Right kidney (tissue), 9 donors: ENCODE measurements at places on chromosomes 16 and 17.

DNA sequence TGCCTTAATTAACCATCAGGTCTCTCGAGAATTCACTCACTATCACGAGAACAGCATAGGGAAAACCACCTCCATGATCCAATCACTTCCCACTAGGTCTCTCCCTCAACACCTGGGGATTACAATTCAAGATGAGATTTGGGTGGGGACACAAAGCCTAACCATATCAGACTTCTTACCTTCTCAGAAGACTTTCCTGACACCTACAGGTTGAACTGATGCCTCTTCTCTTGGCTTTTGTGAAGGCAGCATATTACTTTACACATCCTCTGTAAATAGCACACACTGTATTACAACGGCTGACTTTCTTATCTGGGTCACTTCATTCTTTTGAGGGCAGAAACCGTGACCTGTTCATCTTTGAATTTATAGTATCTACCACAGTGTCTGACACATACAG lies 23.6 kb downstream of the BMERB1 start:
- no peak for DNase-seq

GRCh38 chr17:1767358-1767757 lies 5.5 kb downstream of the SERPINF1 start:
- no peak for DNase-seq

DNA sequence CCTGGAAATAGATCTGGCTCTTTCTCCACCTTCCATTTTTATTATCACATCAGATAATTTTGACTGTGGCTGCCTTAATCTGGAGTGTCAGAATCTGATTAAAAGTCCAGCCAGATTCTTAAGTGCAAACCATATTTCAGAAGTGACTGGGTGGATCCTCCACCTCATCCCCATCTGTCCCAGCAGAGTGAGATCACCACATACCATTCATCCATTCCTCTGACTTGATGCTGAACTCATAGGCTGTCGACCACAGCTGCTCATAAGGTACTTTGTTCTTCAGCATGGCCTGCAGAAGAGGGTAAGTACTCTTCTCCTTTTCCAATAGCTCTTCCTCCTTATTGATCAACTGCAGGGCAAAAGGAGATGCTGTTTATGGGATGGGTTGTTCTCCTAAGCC lies 53.5 kb downstream of the DNAH3 start:
- no peak for DNase-seq

DNA sequence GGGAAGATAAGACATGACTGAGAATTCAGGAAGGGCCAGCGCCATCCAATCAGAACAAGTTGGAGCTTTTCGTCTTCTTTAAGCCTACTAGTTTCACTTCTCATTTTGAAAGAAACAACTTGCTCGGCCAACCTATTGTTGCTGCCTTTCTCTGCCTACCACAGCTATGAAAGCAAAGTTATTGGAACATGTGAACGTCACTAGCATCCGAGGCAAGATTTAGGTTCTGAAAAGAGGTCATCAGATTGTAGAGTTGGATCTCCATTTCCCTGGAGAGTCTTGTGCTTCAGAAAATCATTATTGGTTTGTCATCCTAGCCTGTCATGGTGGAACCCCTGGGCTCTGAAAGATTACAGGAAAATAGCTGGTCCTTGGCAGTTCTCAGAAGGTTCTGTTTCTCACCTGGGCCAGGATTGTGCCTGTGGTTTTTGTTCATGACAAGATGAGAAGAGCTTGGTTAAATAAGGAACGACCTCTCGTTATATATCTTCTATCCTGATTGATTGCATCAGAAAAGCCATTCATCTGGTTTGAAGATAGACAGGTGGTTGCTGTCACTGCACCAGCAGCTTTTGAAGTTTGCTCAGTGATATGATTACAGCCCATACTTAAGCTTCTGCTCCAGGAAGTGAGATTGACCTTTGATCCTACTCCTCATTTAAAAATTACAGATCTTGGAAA lies 25.3 kb downstream of the CDH13 start:
- DNase-seq, result no peak

DNA sequence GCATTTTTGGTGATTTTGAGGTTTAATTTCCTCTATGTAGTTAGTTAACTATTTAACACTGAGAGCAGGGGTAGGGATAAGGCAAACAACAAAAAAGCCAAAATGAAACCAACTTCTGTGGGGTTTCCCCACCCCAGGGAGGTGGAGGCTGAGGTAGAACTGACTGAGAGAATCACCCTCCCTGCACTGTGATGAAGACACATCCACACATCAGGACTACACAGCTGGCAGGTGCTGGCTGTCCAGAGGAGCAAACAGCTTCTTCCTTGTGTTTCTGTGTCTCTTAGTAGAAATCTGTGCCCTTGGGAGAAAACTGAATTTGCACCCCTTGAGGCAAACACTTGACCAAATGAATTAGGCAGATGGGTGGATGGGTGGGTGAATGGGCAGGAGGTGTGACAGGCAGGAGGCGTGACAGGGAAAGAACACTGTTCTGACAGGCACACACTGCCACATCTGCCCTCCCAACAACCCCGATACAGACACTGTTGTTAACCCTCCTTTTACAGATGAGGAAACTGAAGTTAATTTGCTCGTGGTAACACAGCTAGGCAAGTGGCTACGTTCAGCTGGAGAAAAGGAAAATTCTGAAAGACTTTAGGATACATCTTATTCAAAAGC lies 62.9 kb upstream of the AMZ2 start:
- DNase-seq, result no peak

GRCh38 chr17:74703311-74703710 lies 9.4 kb downstream of the CD300LF start:
- DNase-seq, result no peak

- no peak for DNase-seq
Observed at GRCh38 chr16:785563-786535, 2.3 kb downstream of the RPUSD1 start.

DNA sequence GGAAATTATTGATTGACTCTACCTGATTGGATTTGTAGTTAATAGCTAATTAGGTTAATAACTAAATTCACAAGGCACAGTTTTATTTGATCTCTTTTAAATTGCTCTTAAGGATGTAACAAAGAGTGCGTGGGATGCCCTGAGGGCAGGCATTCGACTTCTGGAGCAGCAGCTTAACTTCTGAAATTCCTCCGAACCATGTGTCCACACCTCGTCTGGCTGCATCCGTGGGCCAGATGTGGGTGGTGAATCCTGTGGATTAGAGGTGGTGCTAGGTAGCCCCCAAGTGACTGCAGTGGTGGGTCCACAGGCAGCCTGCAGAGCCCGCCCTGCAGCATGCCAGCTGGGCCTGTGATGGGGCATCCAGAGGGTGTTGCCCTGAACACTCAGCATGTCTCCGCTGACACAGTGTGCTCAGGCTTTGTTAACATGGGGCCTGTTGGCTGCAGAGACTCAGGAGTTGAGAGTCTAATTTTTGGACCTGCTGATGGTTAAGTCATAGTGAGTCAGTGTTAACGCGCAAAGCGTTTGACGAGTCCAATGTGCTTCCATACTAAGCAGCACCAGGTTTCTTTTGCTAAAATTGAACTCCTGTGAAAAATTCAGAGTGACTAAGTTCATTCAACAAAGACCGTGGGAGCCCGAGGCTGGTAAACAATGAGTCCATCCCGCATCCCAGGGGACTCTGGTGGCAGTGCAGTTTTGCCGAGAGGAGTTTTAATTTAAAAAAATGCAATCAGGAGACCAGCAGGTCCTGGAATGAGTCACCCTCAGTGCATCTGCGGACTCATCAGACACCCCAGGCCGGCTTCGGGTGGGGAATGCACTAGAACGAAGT lies 3.8 kb upstream of the NPB start:
- no peak for DNase-seq

DNA sequence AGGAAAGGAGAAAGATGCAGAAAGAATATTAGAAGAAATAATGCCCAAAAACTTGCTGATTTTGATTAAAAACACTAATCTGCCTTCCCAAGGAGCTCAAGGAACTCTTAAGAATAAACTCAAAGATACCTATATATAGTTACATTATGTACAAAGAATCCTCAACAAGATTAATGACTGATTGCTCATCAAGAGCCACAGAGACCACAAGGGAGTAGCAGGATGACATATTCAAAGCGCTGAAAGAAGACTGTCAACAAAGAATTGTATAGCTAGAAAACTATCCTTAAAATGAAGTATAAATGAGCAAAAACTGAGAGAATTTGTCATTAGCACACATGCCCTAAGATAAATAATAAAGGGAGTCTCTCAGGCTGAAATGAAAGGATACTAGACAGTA lies 6.2 kb downstream of the LPCAT2 start:
- DNase-seq, result no peak

GRCh38 chr17:83002118-83002805 lies 77.1 kb upstream of the METRNL start:
- no peak for DNase-seq

- DNase-seq, result no peak
Observed at GRCh38 chr17:42586514-42587230, 9.1 kb upstream of the PSMC3IP start.

DNA sequence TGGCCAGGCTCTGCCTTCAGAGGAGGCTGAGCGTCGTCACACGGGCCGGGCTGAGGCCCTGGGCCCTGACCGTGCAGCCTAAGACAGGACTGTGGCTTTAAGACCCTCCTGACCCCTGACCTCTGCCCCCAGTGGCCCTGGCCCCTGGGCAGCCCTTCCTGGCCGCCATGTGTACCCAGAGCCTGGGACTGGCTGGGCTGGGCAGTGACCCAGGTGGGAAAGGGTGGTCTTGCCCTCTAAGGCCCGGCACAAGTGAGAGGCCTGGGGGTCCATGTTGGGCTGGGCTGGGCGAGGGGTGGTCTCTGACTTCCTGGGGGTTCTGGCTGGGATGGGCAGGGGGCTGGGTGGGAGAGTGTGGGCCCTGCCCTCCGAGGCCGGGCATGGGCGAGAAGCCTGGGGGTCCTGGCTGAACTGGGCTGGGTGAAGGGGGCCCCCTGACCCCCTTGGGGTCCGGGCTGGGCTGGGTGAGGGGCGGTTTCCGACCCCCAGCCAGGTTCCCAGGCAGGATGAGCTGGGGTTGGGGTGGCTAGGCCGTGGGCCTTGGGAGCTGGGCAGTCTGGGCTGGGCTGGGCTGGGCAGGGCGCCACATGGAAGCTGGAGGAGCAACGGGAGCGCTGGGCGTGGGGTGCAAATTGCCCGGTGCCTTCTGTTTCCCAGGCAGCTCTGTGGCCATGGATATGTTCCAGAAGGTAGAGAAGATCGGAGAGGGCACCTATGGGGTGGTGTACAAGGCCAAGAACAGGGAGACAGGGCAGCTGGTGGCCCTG lies at the start of gene CDK3:
Gene CDK3 (plus strand): TSS at position 101 of the 767 bp plus-strand sequence. CDS start 571 bp downstream, at position 672.
- no peak for DNase-seq

GRCh38 chr16:74846714-74847113 lies 72.1 kb upstream of the FA2H start:
- no peak for DNase-seq

DNA sequence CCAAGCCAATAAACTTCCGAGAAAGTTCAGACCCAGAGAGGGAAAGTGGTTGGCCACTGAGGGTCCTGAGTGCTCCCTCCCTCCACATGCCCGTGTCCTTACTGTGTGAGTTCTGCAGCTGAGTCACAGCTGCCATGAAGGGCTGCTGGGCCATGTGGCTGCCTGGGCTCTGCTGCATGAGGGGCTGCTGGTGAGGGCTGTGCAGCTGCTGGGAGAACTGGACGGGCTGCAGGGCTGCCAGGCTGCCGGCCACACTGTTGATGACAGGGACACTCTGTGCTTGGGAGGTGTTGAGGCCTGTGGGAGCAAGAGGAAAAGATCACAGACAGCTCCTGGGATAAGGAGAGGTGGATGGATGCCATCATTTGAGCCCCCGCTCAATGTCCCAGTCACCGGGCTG lies 44.0 kb downstream of the HNF1B start:
- DNase-seq, result no peak

- DNase-seq, result no peak
Observed at GRCh38 chr16:84830765-84831384, 11.1 kb downstream of the CRISPLD2 start.

GRCh38 chr17:3025421-3026124 lies 37.8 kb downstream of the OR1D5 start:
- no peak for DNase-seq

DNA sequence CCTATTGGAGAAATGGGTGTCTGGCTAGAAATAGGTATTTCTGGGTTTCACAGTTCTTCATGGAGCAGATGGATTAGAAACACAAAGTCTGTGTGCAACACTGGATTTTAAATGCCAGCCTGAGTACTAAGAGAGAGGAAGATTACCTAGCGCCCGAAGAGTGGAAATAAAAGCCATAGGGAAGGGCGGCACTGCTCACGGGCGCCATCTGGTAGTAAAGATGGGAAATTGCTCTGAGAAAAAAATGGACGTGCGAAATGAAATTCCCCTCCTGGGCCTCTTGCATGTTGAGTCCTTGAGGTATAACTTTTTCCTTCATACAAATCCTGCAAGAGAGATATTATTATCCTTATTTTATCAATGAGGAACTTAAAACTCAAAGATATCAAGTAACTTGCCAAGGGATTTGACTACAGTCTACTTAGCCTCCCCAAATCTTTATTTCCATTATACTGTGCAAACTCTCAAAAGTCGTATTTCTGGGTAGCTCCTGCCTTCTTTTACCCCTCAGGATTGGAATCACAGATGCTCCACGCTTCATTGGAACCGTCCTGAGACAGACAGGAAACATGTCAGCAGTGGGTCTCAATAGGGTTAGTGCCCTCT lies 72.8 kb downstream of the MMD start:
- peak; percentile 48 for DNase-seq

DNA sequence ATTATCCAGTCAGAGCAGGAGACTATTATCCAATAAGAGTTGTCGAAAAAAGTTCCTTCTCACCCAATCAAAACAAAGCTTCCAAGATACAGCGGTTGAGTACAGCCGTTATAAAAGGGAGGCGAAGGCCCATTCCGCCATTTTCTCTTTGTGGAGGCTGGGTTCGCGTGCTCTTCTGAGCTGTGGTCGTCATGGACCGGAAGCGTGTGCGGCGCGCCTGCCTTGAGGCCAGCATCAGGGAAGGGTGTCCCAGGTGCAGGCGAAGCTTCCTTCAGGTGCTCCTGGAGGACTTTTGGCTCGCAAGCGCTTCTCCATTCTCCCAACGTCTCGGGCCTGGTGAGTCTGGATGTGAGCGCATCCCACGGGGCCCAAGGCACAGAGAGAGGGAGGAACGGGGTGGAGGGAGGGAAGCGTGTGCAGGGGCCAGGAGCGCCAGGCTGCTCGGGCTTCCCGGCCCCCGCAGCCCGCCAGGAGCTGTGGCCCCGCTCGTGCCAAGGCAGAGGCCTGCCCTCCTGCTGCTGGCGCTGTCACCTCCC lies 99.2 kb downstream of the GOSR1 start:
- no peak for DNase-seq

DNA sequence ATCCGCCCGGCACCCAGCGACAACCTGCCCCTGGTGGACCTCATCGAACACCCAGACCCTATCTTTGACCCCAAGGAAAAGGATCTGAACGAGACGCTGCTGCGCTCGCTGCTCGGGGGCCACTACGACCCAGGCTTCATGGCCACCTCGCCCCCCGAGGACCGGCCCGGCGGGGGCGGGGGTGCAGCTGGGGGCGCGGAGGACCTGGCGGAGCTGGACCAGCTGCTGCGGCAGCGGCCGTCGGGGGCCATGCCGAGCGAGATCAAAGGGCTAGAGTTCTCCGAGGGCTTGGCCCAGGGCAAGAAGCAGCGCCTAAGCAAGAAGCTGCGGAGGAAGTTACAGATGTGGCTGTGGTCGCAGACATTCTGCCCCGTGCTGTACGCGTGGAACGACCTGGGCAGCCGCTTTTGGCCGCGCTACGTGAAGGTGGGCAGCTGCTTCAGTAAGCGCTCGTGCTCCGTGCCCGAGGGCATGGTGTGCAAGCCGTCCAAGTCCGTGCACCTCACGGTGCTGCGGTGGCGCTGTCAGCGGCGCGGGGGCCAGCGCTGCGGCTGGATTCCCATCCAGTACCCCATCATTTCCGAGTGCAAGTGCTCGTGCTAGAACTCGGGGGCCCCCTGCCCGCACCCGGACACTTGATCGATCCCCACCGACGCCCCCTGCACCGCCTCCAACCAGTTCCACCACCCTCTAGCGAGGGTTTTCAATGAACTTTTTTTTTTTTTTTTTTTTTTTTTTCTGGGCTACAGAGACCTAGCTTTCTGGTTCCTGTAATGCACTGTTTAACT lies 1.0 kb downstream of the NOG start:
- DNase-seq, result no peak
